ENCODE measurements at places on chromosomes 4 and X.
A peak's percentile ranks its signal among the peaks of the same experiment; 100 is the strongest.

DNA sequence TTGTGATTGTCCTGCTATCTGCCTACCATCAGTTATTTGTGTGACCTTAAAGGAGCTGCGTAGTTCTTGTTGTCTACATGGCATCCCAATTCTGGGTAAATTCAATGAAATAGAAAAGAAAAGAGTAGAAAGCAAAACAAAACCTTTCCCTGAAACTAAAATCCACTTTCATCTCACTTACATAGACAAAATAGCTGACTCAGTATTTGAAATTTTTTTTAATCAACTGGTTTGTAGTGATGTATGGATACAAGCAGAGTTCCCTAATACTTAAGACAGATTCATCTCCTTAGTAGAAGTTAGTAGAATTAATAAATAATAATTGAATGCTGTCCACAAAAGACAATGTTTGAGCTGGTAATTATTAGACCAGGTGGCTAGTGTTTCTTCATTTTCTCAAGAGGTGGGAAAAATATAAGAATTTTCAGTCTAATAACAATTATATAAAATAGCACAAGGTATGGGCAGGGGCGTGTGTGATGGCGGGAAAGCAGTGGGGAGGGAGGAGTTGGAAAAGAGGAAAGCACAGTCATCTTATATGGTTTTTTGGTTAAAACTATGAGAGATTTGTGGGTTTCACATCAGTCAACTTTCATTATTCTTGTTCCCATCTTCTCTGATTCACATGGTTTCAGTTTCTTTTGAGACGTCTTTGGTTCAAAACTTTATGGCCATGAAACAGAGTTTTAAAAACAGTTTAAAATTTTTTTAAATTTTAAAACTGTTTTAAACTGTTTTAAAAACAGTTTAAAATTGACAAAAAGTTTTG, 275.2 kb downstream of the SPRY1 start:
- DNase-seq = no peak

DNA sequence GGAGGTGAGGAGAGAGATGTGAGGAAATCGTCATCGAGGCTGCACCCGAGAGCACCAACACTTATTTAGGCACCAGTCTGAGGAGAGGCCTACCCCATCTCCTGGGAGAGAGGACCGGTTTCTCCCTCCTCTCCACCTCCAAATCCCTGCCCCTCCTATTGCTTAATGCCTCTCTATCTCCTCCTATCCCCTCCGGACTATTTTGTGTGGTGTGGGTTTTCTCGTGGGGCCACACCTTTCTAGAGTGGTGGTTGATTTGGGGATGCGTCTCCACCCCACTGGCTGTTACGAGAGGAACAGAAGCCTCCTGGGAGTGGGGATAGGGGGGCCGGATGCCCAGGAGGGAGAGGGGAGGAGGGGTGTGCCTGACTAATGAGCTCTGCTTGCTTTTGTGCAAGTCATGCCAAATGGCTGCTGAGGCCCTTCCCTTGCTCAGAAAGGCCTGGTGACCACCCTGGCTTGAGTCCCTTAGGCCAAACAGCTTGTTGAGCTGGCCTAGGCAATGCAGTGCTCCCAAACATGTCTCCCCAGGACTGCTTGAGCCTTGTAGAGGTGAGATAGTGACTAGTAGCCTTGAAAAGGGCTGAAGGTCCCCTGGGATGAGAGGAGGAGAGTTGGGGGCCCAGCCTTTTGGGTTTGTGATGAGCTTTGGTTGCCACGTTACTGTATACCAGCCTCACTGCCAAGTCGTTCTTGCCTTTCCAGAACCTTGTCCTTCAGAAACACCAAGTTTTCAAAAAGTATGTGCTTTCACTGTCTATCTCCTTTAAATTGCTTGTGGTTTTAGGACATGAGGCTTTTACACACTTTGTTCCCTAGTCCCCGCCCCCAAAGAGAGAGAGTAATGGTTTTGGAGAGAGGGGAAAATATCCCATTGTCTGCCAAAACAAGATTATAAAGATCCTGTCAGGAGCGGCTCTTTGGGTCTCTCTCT, 1.2 kb downstream of the MSN start:
- peak; percentile 25 for DNase-seq

DNA sequence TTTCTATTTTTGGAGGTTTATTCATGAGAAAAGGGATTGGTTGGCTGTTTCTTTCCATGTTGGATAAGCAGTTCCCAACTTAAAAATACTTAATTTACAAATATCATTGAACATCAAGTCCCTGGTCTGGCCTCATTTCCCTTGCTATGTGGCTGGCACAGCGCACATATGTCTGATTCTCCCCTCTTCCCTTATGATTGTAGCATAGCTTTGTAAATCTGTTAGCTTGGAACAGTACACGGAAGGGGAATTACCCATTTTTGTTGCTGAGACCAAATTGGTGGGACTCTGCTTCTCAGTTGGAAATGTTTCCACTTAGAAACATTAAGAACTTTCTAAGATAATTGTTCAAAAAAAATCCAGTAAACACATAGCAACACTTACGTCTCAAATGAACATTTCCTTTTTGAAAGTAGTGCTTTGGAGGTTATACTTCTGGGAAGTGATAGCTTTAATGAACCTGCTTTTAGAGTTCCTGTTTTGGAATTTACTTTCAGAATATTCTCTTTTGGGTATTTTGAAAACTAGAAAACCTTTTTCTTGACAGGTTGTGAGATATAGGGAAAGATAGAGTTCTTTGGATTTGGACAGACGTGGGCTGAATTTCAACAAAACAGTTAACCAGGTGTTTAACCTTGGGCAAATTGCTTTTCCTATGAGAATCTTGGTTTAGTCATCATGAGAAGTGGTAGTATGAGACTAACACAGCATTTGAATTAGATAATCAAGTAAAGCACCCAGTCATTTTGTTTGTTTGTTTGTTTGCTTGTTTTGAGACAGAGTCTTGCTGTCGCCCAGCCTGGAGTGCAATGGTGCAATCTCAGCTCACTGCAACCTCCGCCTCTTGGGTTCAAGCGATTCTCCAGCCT, 47.3 kb downstream of the STIM2 start:
- DNase-seq = no peak

- no peak for DNase-seq
Observed at GRCh38 chrX:108993909-108994308, 257.5 kb upstream of the IRS4 start.

GRCh38 chr4:154084864-154085263, 296.0 kb upstream of the SFRP2 start:
- DNase-seq = no peak

Measured in amniotic stem cell (primary cell).